ENCODE measurements at places on chromosomes 2 and 18.

GRCh38 chr18:5451150-5451549, 92.6 kb downstream of the EPB41L3 start:
- no peak for DNase-seq

DNA sequence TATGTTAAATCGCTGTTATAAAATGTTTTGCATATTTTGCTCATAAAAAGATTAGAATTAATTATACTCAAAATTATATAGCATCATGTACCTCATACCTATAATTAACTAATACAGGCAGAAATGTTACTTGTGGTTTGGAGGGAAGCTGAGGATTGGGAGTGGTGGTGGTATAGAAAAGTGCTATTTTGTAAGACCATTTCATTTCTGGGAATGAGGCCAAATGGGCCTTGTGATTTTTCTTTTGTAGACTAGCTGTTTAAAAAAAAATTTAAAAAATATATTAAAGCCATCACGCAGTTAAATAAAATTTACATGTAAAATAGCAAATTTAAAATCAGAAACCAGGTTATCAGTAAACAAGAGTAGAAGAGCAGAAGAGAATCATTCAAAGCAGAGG, 560.8 kb upstream of the FAM98A start:
- DNase-seq = no peak

- DNase-seq = no peak
These were observed 208.4 kb downstream of the TNS1 start for GRCh38 chr2:217794133-217794986.

DNA sequence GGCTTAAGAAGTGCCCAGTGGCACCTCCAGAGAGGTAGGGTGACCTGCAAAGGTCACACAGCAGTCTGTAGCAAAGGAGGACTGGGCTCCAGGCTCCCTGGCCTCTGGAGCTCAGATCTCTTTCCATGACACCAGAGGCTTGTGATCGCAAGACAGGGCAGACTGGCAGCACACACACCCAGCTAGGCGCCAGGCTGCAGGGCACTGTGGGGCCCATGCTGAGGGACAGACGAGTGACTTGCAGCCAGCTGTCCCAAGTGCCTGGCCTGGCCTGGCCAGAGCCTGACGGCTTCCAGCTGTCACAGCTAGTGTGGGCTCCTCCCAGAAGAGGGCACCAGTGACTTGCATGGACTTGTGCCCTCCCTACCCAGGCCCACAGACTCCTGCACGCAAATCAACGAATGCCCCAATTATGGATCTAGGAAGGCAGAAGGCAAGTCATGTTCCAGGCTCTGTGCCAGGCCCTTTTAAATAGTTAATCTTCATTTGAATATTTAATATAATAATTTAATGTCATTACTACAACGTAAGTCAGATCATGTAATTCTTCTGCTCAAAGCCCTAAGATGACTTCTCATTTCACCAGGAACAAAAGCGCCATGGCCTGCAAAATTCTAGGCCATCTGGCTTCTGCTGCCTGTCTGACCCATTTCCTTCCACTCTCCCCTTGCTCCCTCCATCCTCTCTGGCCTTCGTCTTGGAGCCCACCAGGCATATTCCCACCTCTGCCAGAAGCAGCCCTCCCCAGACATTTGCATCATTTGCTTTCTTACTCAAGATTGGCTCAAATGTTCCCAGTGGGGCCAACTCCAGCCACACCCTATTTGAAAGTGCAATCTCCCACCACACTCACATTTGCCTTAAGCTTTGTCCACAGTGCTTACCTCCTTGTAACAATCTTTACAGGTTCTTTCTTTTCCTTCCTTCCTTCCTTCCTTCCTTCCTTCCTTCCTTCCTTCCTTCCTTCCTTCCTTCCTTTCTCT, 3.7 kb upstream of the SPEG start:
- DNase-seq = no peak

DNA sequence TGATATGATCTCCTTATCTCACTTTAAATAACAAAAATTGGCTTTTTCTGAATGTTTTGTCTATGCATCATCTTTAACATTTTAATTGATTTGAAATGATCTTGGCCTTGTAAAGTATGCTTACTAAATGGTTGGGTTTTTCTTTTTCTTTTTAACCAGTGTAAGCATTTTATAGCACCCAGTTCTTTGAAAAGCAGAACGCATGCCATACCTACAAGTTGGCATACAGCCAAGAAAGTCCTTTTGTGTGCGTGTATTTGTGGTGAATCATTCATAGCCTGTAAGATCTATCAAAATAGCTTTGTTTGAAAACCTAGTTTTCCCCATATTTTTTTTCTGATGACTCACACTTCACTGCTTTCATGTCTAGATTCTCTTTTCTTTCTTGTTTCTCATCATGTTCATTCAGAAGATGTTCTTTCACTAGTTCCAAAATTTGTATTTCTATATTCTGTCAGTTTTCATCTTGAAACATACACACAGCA, 4.1 kb upstream of the VRK2 start:
- DNase-seq = no peak

DNA sequence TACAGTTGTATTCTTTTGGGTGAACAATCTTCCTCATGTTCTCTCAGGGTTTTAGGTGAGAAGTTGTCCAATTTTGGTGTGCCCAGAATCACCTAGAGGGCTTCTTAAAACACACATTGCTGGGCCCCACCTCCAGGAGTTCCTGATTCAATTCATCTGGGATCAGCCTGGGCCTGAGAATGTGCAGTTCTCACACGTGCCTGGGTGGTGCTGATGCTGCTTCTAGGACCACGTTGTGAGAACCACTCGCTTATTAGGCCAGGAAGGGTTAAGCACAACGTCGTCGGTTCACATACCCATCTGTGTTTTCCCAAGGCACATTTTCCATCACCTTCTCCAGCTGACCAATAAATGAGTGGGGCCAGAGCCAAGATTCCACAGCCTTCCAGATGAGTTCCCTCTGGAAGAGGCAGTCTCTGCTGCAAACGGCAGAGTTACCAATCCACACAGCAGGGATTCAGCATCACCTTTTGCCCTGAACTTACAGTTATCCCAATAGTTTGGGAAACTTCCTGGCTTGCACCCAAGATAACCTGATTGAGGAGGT, 277.7 kb upstream of the HNRNPA3 start:
- no peak for DNase-seq

- DNase-seq = no peak
These were observed 20.7 kb downstream of the SLC14A2 start for GRCh38 chr18:45635893-45636509.

GRCh38 chr2:18404708-18405107, 155.7 kb downstream of the RDH14 start:
- DNase-seq = no peak

DNA sequence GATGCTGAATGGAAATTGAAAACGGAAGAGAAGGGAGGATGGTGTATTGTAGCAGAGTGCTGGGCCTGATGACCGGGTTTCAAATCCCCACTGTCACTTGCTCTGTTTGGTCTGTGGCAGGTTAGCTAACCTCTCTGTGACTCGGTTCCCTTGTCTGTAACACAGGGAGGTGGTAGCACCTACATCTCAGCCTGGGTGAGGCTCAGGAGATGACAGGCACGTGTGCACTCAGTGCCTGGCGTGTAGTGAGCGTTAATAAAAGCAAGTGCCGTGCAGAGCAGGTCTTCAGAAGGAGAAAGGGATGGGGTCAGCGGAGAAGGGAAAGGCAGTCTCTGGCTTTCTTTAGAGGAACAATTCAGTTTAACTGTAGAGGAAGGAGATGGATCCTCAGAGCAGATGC, 125.5 kb upstream of the SMIM21 start:
- DNase-seq = no peak

GRCh38 chr2:152822676-152823075, 104.3 kb downstream of the ARL6IP6 start:
- no peak for DNase-seq

DNA sequence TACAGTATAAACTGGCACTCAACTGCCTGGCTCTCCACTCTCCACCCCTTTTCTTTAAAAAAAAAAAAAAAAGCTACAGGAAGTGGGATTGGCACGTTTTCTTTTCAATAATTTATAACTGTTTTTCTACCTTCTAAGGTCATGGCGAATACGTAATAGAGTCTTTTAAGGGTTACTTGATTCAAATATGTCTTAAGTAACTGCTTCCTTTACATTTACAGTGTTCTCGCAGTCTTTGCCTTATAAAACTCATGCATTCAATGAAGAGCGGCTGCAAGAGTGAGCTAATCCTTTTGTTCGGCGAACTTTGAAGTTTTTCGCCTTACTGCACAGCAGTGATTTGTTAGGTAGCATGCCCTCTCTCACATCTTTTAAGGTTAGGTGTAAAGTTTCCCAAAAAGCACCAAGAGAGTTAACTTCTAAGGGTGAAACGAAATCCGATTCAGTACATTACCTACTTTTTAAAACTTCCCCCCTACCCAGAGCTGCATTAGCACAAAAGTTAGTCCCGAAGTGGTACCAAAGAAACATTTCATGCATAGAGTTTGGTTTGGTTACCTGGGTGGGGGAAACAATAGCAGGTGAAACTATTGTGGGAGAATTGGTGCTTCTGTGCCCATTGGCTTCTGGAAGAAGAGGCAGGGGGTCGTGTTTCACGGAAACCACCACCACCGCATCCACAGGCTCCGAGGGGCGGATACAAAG, 2.0 kb downstream of the KCTD1 start:
- DNase-seq = no peak

GRCh38 chr2:173716458-173717052, 248.6 kb downstream of the SP3 start:
- DNase-seq = no peak

DNA sequence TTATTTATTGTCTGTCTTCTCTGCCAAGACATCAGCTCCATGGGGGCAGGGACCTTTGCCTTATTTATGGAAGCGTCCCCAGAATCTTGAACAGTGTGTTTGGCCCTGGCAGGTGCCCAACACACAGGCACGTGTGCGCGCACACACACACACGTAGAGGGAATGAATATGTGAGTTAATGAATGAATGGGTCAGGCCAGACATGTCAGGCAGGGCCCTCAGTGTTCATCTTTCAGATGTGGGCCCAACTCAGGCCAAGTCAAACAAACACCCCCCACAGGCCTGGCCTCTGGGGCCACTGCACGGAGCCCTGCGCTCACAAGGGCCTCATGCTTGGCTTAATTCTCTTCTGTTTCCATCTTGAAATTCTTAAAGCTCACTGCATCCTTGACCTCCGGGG, 54.1 kb downstream of the DYSF start:
- DNase-seq = no peak

- DNase-seq = no peak
These were observed 56.9 kb downstream of the RRM2 start for GRCh38 chr2:10179422-10179821.

GRCh38 chr2:237102428-237102827, 16.7 kb downstream of the COPS8 start:
- no peak for DNase-seq

DNA sequence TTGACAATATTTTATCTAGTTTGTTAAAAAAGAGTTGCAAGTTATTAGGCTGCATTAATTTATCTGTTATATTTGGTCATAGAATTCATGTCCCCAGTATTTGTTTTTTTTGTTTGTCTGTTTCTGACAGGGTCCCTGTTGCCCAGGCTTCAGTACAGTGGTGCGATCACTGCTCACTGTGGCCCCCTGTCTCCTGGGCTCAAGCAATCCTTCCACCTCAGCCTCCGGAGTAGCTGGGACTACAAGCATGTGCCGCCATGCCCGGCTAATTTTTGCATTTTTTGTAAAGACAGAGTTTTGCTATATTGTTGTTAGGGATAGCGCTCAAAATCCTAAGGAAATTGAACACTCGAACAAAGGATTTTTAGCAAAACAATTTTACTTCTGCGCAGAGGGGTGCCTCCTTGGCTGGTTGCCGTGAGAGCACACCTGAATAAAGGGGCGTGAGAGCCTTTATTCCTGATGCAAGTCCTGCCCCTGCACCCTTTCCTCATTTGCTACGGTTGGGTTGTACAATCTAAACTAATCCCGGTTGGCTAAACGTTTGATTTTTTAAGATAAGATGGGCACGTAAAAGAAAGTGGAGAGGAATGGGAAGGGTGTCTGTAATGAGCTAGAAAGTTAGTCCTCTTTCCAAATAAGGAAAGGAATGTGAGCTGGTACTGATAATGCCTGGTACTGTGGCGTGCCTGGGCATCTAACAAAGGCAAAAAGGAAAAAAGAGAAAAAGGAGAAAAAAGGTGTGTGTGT, 65.5 kb downstream of the COMMD1 start:
- no peak for DNase-seq
